ENCODE measurements at places on chromosomes 7 and 10.

DNA sequence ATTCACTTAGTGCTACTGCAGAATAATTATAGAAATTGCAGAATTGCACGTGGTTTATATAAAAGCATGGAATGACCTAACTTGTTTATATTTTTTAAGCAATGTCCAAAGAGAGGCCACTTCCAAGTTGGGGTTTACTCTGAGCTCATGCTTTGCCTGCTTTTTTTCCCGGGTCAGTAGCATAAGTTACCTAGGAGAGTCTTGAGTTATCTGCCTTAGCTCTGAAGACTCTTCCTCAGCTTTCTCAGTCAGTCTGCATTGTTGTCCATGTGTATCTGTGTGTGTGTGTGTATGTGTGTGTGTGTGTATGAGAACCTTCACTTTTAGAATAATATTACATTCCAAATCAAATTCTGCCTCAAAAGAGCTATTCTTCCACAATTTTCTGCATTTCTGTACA is 239.5 kb upstream of the TCF7L2 start:
- DNase-seq = no peak

GRCh38 chr7:130334274-130334673 is 10.3 kb upstream of the CPA5 start:
- DNase-seq = no peak

GRCh38 chr10:99629625-99629978 is 9.4 kb upstream of the SLC25A28 start:
- no peak for DNase-seq

GRCh38 chr10:33897291-33897752 is 562.9 kb upstream of the NRP1 start:
- DNase-seq = no peak

- no peak for DNase-seq
Measured at GRCh38 chr10:20920061-20920460, 22.9 kb upstream of the NEBL start.

GRCh38 chr7:99617192-99617781 is 541 bp downstream of the ZSCAN25 start:
- no peak for DNase-seq

DNA sequence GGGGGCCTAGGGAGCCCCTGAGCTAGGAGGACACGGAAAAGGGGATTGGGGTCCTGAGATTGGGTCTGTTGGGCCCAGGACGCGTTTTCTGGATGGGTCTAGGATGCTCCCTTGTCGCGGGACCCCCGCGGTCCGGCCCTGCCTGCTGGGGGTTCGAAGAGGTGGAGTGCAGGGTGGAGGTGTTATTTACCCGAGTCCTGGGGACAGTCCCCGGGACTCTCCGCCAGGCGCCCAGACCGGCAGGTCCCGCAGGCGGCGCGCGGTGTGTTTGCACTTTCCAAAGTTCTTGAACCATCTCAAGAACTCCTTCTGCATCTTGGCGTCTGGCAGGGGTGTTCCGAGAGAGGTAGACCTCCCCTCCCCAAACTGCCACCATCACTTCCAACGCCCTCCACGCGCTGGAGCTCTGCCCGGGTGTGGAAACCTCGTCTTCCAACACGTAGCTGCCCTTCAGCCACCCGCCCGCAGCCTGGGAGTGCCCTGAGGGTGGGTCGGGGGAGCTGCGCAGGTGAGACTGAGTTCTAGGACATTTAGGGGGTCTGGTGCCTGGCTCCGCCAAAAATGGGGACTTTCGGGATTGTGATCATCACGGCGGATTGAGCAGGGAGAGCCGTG is 569 bp downstream of the CAV1 start:
- DNase-seq = no peak

DNA sequence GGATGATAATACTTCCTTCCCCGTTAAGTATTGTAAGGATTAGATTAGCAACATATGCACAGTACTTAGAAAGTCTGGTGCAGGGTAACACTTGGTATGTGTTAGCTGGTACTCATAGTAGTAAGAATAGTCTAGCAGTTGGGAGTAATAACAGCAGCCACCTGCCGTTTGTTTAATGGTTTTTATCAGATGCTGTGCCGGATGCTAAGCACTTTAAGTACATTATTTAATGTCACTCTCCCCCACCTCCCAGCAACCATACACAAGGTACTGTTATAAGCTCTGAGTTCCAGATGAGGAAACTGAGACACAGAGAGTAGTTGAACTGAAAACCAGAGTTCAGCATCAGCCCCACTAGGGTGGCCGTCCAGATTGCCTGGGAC is 60.1 kb downstream of the ZMIZ1 start:
- no peak for DNase-seq

Data from cortex of kidney (tissue), 1 donor.